ENCODE measurements at places on chromosomes 7 and 10. TPM values are rescaled to one million over a fixed set of nuclear protein-coding genes. Genes with fewer than 3 reads are reported as not detected.

PLCE1 gene
- total RNA-seq = 6.6 TPM

PFKP gene
- total RNA-seq = 542 TPM

CABCOCO1 gene
- total RNA-seq = 0.44 TPM

HTRA1 gene
- total RNA-seq = 51.9 TPM

POLR2J2 gene
- 0.28 TPM for total RNA-seq

AMPH gene
- not detected for total RNA-seq

CYP3A4 gene
- total RNA-seq = not detected

AKAP9 gene
- 16.9 TPM for total RNA-seq

TLX1 gene
- total RNA-seq = not detected

PHYHIPL gene
- 0.39 TPM for total RNA-seq

PDGFA gene
- 29.2 TPM for total RNA-seq

FKBP9 gene
- total RNA-seq = 93.5 TPM

FAM180A gene
- not detected for total RNA-seq

NODAL gene
- total RNA-seq = not detected

LRGUK gene
- 0.60 TPM for total RNA-seq

MLXIPL gene
- 1.4 TPM for total RNA-seq

MTURN gene
- total RNA-seq = 6.6 TPM

MBL2 gene
- total RNA-seq = not detected

ZP3 gene
- total RNA-seq = 22.2 TPM

FXYD4 gene
- not detected for total RNA-seq

MIOS gene
- 19.2 TPM for total RNA-seq

BZW2 gene
- 97.8 TPM for total RNA-seq

C10orf90 gene
- total RNA-seq = 3.7 TPM

FAM221A gene
- total RNA-seq = 0.45 TPM
